Femur (tissue), 1 donor: ENCODE measurements at places on chromosomes 6 and 20.

DNA sequence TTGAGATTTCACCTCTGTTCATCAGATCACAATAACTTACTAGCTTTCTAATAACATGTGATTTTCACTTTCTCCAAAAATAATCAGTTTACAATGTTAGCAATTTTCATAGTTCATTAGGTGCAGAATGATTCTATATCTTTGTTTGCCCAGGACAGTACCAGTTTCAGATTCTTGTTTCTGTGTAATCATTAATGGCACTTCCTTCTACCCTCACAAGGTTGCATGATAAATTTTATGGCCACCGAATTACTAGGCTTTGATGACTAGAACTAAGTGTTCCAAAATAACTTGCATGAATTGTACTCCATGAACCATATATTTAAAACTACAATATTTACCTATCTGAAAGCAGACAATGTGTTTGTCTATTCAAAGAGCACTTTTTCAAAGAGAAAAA, 442.3 kb downstream of the EPHA7 start:
- no peak for DNase-seq

DNA sequence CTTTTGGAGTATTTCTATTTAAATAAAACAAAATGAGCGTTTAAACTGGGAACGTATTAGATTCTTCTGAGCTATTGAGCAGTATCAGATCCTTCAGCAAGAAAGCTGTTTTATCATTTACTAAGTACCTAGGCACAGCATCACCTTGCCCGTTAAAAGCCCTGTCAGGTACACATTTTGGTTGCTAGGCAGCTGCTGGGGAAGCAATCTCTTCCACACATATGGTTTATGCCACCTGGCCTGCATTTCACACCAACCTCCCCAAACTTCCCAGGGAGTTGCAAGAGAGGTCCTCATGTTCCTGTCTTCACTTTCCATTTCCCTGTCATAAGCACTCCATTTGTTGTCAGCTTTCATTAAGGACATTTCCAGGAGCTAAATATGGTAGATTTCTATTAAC, 400.1 kb downstream of the PLCB1 start:
- no peak for DNase-seq

- DNase-seq, result no peak
Measured at GRCh38 chr6:47734831-47735481, 36.6 kb downstream of the ADGRF4 start.

DNA sequence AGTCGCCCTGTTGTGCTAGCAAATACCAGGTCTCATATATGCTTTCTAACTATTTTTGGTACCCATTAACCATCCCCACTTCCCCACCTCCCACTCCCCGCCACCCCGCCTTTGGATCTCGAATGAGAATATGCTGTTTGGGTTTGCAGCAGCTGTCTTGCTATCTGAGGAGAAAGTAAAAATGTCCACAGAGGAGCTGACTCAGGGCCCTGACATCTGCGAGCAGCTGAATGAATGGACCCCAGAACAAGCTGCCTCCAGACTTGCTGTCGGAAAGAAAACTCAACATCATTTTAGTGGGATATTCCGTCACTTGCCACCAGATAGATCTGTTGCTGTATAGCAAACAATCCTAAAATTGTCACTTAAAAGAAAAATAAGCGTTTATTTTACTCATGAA, 103.7 kb downstream of the LINC00237 start:
- DNase-seq, result no peak

GRCh38 chr6:41601248-41601549, 37.1 kb upstream of the MDFI start:
- DNase-seq, result no peak

GRCh38 chr6:124577734-124578281, 384.4 kb upstream of the RNF217 start:
- DNase-seq, result no peak

DNA sequence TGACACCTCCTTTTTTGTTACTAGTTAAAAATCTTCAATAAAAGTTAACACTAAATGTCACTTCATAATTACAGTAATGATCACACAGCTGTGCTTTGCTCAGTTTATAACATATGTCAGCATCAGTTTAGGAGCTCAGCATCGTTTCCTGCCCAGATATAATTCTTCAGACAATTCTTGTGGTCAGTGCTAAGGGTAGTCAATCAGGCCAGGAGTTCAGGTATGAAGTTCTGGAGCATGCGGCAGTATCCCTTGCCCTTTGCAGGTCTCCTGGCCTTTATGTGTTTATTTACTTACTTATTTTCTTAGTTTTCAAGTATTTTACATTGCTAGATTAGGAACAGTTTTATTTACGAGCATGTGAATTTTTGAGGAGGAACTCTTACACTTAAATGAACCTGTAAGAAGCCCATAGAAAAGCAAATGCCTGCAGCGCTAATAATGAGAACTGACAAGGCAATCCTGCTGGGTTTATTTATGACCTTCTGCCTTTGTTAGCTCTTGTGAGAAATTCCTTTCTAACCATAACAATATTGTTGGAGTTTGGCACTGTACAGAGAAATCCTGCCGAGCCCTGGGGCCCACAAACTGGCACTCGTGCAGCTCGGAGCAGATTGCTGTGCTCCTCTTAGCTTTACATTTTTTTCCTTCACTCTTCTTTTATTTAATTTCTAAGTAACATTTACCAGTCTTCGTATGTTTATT, 252.8 kb downstream of the TMEM242 start:
- no peak for DNase-seq

- no peak for DNase-seq
Measured at GRCh38 chr20:54654450-54654849, 179.1 kb downstream of the DOK5 start.

DNA sequence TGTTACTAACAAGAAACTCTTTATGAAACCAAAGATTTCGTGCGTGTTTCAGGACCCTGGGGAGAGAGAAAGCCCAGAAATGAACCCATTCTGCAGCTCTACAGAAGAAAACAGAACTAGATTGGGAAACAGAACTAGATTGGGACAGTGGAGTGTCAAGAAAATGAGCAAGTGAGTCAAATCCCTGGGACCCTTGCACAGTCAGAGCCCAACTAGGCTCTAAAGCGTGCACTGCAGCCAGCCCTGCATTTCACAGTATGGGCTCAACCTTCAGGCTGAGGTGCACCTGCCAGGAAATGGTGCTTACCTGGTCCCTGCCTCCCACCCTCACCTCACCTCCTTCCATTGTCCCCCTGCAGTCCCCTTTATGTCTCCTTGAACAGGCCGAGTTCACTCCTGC, 39.7 kb downstream of the BFSP1 start:
- no peak for DNase-seq

GRCh38 chr6:135627092-135627715, 129.7 kb upstream of the AHI1 start:
- DNase-seq, result no peak

- DNase-seq, result no peak
Measured at GRCh38 chr6:6406715-6407070, 86.2 kb upstream of the F13A1 start.

DNA sequence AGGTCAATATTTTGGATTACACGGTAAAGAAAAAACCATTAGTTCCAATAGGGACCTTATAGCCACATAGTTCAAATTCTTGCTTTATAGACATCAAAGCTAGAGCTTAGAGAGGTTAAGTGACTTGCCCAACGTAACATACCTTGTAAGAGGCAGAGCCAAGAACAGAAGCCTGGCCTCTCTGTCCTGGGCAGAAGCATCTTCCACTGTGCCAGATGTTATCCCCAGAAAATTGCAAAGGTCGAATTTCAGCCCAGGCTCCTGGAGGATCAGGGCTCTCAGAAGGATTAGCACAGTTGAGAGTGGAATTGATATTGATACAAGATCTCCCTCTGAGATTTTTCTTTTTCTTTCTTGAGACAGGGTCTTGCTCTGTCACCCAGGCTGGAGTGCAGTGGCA, 6.1 kb downstream of the SMIM28 start:
- DNase-seq, result no peak

GRCh38 chr20:1822564-1823449, 72.4 kb upstream of the SIRPA start:
- no peak for DNase-seq

- DNase-seq, result peak; percentile 34
Measured at GRCh38 chr6:63352544-63353285, 32.9 kb upstream of the LGSN start.

- no peak for DNase-seq
Measured at GRCh38 chr6:159679091-159680077, 13.7 kb downstream of the SOD2 start.

DNA sequence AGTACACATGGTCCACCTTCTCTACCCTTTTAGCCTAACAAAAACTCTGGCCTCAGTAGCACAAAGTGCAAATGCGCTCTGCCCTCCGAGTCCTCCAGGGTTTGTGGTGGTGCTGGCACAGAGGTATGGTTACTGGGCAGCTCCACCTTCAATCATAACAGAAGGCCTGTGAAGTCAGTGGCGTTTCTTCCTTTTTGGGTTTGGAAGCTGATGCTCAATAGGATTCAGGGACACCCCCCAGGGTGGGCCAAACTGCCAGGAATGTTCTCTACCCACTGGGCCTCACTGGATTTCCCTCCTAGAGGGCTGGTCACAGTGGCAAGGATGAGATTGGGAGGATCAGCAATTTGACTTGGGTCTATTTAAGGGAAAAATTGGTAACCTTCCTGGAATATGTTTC, 286.1 kb upstream of the FOXQ1 start:
- DNase-seq, result no peak

DNA sequence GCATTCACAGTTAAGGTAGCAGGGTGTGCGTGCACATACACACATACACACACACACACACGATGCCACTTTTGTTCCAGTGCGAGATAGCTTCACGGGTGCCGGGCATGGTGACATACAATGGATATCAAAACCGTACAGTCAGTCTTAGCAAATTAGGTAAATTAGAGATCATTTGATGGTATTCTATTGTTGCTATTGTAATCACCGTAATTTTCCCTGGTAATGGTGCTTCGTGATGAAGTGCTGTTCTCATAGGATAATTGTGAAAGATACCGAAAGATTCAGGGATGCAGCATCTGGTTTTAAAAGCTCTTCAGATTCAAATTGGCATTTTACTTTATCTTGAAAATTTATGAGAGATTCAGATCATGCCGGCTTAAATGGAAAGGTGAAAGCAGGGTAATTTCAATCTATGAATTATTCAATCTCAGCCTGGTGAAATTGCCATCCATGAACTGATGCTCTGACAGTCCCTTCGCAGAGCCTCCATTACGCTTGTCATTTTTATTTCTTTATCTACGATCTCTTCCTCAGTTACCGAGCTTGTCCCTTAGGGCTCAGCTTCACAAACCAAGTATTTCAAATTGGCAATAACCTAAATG, 71.3 kb upstream of the SOX4 start:
- DNase-seq, result no peak

DNA sequence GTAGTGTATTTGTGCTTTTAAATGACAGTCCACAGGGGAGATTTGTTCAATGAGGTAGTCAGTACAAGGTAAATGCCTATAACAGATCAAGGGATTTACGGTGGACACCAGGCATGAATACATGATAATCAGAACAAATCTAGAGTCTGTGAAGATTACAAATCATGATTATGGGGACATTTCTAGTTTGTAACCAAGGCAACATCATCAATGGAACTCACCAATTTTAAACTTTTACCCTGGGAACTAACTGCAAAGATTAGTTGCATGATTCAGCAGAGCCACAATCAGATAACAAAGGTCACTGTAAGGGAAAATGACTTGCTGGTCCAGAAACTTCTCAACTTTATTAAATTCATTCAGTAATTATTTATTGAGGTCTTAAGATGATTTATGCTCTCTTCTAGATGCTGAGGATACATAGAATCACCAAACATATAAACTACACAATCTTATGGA, at the start of gene CRISP1:
Gene CRISP1 (minus strand): TSS at position 51 of the 459 bp plus-strand sequence. CDS start 9,135 bp downstream, outside the sequence.
- no peak for DNase-seq

DNA sequence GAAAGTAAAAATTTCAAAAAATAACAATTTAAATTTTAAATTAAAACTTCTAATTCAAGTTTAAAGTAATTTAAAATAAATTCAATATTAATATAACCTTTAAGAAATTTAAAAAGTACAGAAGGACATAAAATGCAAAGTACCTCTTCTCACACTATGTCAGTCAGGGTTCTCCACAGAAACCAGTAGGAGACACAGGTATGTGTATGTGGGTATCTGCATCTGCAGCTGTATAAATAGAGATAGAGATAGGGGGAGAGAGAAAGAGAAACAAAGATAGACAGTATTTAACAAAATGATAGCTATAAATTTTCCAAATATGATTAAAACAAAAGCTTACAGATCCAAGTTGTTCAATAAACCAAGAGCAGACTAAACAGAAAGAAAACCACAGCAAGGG, 190.8 kb downstream of the ERMARD start:
- DNase-seq, result no peak

DNA sequence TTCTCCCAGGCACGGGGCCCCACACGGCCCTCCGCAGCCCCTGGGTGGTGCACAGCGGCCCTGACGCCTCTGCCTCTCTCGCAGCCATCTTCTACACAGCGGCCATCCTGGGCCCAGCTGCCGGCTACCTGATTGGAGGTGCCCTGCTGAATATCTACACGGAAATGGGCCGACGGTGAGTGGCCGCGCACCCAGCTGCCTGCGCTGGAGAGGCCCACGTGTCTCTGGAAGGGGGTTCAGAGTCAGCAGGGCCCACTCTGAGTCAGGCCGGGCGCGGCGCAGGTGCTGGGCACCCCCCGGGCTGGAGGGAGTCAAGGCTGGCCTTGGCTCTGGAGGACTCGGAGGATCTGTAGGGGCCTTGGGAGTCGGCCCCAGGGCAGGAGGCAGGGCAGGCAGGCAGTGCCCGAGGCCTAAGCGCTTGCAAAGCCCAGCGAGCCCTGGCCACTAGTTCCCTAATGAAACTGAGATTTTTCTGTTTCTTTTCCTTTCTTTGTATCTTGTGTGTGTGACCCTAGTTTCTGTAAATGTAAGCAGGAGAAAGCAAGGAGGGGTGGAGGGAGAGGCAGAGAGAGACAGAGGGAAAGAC, 16.4 kb downstream of the SLCO4A1 start:
- DNase-seq, result no peak

GRCh38 chr6:1424306-1424927, 35.0 kb downstream of the FOXF2 start:
- DNase-seq, result peak; percentile 40

- DNase-seq, result no peak
Measured at GRCh38 chr6:148739822-148740128, 7.1 kb upstream of the UST start.
